Trophoblast cell (in vitro differentiated cells and primary cell): ENCODE measurements at places on chromosomes 2 and 18.

DNA sequence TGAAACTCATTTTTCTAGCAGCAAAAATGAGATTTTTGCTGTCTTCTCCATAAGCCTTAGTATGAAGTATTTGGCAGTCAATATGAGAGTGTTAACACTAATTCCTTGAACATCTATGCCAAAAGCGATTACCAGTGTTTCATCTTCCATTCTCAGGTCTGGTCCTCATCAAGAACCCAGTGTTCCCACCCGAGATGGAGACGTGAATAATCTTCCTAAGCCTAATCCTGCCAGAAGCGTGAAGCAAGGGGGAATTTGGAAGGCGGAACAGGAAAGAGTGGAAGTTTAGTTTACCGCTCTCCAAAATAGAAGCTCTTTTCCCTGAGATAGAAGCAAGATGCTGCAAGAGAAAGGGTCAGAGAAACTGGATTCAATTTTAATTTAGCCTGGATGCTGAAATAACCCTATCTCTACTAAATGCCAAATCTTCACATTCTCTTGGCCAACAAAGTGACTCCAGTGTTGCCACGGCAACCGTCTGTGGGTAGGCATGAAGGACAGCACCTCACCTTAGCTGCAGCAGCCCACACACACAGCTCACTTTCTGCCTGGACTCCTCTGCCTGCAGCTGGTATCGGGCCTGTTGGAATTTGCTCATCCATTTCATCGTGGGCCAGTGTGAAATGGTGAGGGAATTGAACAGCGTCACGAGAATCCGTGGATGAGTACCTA is 711.1 kb downstream of the CBLN2 start:
- no peak for DNase-seq

DNA sequence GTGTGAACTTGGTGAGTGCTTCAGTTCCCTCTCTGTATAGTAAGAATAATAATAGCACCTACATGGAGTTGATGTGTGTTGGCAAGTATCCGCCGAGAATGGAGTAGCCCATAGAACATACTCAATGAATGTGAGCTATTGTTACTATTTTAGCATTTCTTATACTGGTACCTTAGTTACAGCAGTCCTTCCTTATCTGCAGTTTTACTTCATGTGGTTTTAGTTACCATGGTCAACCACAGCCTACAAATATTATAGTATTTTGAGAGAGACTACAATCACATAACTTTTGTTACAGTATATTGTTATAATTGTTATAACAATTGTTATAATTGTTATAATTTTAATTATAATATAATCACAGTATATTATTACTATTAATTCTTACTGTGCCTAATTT is 152.5 kb upstream of the RASGRP3 start:
- DNase-seq, result no peak

GRCh38 chr2:108616751-108617161 is 82.5 kb downstream of the LIMS1 start:
- peak; percentile 65 for DNase-seq

- no peak for DNase-seq
These were observed 204.8 kb upstream of the PARD3B start for GRCh38 chr2:204340511-204340910.

- peak; percentile 74 for DNase-seq
These were observed 948 bp upstream of the GATA6 start for GRCh38 chr18:22168360-22168921.

GRCh38 chr2:6372317-6372901 is 493.3 kb downstream of the CMPK2 start:
- peak; percentile 88 for DNase-seq

DNA sequence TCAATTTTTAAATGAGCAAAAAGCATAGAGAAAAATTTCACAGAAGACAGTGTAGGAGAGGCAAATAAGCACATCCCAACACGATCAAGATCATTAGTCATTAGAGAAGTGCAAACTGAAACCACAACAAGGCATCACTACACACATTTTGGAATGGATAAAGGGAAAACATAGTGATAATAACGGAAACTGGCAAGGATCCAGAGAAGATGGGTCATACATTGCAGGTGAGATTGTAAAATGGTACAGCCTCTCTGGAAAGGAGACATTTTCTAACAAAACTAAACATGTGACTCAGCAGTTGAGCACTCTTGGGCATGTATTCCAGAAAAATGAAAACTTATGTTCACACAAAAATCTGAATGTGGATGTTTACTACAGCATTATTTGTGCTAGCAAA is 98.3 kb upstream of the TMEM17 start:
- DNase-seq, result no peak

- no peak for DNase-seq
These were observed 56.1 kb upstream of the KIDINS220 start for GRCh38 chr2:8893474-8893873.

DNA sequence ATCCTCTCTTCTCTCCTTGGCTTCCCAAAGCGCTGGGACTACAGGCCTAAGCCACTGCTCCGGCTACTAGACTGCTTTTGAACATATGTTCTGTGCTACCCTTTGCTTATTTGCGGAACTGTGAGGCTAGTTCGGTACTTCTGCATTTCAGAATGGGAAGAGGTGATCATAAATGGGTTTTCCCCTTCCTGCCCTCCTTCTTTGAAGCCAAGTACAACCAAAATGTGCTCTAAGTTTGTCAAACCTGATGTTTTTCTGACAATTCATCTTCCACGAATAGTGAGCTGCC is 1.7 kb upstream of the ESCO1 start:
- peak; percentile 10 for DNase-seq

GRCh38 chr18:8003878-8004675 is 437.0 kb downstream of the PTPRM start:
- DNase-seq, result no peak
